Stimulated activated CD8-positive, alpha-beta memory T cell treated with anti-CD3 and anti-CD28 coated beads, Interleukin-4, amount 100 ng/mL, for 1 hour (primary cell): ENCODE measurements at places on chromosomes 13 and 19.

GRCh38 chr13:65926750-65927171 is 1303.4 kb downstream of the PCDH9 start:
- no peak for DNase-seq

DNA sequence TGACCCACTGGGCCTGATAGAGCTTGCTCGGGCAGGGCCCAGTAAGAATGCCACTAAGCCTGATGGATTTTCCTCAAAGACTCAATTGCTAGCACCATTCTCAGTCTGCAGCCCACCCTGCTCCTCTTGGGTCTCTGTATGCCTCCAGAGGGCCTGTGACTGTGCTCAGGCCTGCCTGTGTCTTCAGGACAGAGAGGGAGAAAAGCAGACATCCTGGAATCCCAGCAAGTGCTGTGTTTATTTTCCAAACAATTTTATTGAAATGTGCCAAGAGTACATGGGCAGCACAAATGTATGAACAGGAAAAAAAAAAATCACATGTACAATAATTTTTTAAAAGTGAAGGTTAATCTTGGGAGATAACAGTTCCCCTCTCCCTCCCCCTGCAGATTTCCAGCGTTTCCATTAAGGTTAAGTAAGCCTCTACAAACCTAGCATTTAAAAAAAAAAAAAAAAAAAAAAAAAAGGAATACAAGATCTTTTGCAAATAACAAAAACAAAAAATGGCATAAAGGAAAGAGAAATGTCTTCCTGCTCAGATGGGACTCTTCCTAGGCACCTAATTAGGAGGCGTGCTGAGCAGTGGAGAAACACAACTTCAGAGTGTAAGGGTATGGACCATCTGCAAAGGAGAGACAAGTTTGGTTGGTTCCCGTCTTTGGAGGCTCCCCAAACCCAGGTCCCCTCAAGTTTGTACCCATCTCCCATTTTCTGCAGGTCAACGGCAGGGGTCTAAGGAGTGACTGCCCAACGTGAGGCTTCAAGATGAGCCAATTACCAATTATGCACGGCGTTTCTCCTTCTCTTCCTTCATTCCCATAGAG is 4.8 kb upstream of the ECH1 start:
- DNase-seq, result no peak

- DNase-seq, result no peak
These were observed 177.5 kb downstream of the ABCC4 start for GRCh38 chr13:95123726-95124125.

DNA sequence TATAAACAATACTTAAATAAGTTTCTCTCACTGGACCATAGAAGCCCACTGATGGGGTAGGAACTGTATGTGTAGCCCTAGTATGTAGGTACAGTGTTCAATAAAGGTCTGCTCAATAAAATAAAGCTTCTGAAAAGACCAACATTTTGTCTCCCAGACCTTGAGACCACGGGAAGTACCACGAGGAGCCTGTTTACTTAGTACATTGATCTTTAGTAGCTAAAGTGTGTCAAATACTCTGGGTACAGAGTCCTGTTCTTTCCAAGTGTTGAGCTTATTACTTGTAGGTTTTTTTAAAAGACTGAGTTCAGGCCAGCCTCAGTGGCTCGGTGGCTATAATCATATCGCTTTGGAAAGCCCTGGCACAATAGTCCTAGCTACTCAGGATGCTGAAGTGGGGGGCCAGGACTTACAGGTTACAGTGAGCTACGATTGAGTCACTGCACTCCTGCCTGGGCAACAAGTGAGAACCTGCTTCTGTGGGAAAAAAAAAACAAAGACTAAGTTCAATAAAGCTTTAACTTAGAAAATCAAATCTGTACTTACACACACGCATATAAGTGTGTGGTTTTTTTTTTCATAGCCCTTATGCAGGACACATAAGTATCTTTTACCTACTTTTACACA is 3.4 kb downstream of the MTRF1 start:
- no peak for DNase-seq

GRCh38 chr13:105037110-105037509 is 1498.4 kb downstream of the EFNB2 start:
- no peak for DNase-seq

- DNase-seq, result no peak
These were observed 76.9 kb downstream of the GADD45B start for GRCh38 chr19:2552859-2553258.

DNA sequence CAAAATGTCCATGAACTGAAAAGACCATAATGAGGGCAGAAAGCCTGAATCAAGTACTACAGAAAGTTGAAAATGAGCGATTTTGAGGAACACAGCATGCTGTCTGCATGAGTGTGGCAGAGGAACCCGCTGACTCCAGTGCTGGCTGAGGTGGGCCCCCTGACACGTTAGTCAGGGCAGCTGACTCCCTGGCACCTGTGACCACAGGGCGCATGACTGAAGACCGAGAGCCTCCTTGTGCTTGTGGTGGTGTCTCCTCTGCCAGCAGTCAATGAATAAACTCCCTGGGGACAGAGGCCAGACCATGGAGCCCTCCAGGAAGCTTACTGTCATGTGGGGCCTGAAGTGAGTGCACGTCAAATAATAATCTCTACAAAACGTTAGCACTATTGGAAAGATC is 38.4 kb upstream of the VSTM2B start:
- DNase-seq, result no peak

- DNase-seq, result no peak
These were observed 14.9 kb downstream of the NCAN start for GRCh38 chr19:19226663-19227062.

- no peak for DNase-seq
These were observed 44.1 kb downstream of the POLR1D start for GRCh38 chr13:27665761-27666160.

GRCh38 chr13:112573710-112574109 is 14.2 kb downstream of the TUBGCP3 start:
- no peak for DNase-seq

DNA sequence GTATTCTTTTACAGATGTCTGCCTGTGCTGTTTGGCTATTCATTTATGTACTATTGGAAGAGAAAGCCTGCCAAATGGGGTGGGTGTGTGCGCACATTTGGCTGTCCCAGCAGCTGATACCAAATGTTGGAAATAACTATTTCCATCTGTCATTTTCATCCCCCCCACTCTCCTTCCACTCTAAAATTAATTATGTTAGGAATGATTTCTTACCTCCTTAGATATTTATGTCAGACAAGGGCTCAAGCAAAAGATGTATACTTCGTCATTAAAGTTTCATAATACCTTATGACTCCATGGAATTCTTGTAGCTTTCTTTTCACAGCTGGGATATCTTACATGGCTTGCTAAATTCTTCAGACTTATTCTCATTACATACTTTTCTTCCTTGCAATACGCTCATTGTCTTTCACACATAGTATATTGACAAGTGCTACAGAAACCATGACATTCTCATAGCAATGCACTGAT is 18.6 kb downstream of the ITM2B start:
- no peak for DNase-seq

- DNase-seq, result no peak
These were observed 38.2 kb downstream of the MTMR6 start for GRCh38 chr13:25249001-25249543.

GRCh38 chr13:104301171-104301975 is 1235.2 kb upstream of the SLC10A2 start:
- DNase-seq, result no peak

GRCh38 chr13:65830411-65831205 is 1399.5 kb downstream of the PCDH9 start:
- no peak for DNase-seq

GRCh38 chr13:110555601-110556223 is 5.8 kb downstream of the RAB20 start:
- DNase-seq, result no peak

DNA sequence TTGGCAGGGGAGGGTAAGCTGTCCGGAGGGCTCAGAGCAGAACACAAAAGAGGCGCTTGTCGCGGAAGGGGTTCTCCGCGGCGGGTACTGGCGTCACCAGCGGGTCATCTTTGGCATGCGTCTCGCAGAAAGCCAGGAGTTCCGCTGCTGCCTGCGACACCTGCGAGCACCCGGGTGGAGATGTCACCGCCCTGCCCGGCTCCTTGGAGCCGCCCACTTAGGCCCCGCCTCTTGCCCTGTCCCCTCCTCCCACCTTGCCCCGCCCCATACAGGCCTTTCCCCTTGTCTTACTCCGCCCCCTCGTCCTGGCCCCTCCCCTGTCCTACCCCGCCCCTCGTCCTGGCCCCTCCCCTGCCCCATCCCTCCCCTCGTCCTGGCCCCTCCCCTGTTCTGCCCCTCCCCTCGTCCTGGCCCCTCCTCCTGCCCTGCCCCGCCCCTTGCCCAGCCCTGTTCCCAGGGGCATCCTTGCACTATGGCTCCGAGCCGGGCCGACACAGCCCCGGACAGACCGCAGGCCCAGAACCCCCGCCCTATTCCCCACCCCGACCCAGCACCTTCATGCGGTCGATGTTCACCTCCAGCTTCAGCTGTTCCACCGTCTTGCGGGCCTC is 1.9 kb downstream of the GNG8 start:
- peak; percentile 68 for DNase-seq
